Naive thymus-derived CD8-positive, alpha-beta T cell (primary cell): ENCODE measurements at places on chromosomes 7 and 10.

DNA sequence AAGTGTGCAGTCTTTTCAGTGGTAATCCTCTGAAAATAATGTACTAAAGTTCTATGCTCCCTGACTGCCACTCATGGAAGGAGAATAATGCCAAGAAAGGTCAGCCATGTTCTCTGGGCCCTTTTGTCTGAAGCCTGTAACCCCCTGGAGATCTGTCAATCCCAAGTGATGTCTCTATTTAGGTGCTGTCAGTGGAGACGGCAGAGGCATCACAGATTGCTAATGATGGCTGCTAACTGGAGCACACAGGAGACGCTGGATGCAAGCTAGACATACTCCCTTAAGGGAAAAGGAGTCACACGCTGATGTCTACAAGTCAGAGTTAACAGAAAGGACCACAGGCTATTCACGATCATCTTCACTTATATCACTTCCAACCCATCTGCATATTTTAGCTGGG lies 118.8 kb downstream of the RSU1 start:
- DNase-seq = no peak

DNA sequence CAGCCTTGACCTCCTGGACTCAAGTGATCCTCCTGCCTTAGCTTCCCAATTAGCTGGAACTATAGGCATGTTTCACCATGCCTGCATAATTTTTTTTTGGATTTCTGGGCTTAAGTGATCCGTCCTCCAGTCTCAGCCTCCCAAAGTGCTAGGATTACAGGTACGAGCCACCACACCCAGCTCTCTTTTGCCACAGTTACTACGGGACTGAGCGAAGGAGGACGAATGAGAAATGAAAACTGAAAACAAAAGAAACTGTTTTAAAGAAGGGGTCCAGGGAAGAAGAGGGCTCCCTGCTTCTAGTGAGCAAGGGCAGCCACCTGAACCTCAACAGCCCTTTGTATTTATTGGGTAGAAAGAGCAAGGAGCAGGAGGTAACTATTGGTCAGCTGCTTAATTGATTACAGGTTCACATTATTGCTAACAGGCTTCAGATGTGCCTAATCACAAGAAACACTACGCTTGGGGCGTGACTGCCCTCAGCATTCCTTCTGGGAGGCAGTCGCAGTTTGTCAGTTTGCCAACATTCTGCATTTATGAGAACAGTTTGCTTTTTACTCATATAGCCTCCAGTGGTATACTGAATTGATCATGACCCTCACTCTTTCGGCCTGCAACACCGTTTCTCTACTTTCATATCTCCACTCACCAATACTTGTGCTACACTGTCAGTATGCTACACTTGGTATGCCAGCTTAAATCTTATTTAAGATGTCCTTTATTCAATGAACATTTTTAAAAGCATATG lies 676.8 kb downstream of the DNAJB9 start:
- DNase-seq = no peak

GRCh38 chr10:72322280-72323058 lies 32.2 kb downstream of the DNAJB12 start:
- DNase-seq = no peak

DNA sequence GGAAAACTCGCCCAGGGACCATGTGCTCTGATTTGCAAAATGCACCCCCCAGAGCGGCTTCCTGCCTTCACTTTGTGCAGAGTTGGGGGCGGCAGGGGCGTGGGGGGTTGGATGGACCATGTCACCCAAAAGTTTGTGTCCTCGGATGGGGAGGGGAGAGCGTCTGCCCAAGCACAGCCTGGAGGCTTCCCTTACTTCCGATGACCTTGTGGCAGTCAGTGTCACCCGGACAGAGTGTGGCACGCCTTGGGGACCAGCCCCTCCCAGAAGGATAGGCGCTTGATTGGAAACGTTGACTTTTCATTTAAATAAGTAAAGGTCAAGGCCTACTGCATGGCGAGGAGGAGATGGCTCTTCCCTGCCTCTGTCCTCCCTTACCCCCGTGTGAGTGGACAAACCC lies 71.6 kb downstream of the LHPP start:
- DNase-seq = no peak
